ENCODE measurements at places on chromosomes 13 and 19.
A peak's percentile ranks its signal among the peaks of the same experiment; 100 is the strongest.

GRCh38 chr13:46171217-46171616 is 10.8 kb downstream of the LCP1 start:
- DNase-seq = no peak

GRCh38 chr13:46553521-46553885 is 533 bp downstream of the LRCH1 start:
- DNase-seq = no peak

DNA sequence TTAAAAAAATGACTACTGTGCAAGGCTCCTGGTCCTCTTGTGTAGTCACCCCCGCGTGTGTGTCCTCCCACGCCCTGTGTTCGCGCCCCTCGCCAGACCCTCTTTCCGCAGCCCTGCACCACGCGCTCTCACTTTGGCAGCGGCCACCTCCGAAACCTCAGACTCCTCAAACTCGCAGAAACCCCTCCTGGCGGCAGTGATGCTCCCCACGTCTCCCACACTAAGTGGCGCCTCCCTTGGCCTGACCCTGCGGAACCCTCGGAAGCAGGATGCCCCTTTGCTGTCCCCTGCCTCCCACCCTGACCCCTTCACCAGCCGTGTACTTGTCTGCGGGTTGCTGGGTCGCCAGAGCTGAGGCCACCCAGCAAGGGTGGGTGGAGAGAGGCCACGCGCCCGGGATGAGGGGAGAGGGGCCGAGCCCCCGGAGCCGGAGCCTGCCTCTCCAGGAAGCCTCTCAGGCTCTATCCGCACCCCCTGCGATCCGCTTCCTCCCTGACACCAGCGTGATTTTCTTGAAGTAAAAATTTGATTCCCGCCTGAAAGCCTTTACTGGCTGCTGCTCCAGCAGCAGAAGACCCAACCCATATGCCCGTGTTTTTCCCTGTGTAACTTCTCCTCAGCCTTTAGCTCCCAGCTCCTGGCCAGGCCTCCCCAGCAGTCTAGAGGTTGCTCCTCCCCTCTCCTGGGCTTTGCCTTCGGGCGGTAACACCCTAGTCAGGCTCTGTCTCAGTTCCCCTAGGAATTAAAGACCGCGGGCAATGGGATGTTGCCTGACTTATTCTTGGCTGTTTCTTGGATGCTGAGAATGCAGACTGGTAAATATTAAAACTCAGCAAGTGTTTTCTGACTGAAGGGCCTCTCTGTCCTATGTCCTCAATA is 55.2 kb downstream of the MIPEP start:
- no peak for DNase-seq

DNA sequence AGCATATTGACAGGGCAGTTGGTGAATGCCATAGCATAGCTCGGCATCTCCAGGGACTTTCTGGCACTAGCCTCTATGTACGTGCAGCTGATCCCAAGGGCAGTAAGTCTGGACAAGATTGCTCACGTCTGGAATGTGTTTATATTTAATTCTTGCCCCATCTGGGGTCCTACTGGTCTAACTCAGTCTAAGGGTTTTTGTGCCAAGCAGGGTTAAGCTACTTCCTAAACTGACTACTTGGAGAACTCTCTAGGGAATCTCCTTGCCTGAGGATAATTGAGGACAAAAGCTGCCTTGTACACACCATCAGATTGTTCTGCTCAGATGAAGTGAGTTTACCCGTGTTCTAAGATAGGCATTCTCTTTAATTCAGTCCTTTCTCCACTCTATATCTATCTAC is 358.1 kb downstream of the MYO16 start:
- no peak for DNase-seq

DNA sequence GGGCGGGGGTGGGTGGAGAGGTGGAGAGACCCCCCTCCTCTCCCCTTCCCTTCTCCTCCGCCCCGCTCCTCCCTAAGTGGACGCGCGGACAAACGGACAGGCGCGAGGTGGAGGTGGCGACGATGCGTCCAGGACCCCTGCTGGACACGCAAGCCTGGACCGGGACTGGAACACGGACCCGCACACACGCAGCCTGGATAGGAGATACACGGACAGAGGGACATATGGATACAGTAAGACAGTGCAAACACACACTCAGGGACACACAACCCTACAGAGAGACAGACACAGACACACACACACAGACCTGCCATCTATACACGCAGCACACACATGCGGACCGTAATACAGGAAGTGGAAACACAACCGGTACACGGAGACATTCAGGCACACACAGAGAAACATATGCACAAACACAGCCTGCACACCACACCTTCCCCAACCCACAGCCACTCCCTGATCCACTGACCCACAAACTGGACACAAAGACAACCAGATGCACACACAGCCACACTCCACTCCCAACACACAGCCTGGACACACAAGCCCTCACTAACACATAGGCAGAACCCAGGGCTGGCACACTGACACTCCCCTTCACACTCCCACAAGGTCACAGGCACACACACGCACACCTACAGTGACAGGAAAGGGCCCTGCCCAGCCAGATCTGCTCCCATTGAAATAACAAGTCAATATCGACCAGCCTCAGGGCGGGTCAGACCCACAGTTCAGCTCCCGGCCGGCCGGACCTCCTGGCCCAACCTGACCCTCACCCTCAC is 696 bp upstream of the ERFL start:
- DNase-seq = peak; percentile 37

GRCh38 chr13:40194224-40194806 is 472.1 kb downstream of the FOXO1 start:
- no peak for DNase-seq

DNA sequence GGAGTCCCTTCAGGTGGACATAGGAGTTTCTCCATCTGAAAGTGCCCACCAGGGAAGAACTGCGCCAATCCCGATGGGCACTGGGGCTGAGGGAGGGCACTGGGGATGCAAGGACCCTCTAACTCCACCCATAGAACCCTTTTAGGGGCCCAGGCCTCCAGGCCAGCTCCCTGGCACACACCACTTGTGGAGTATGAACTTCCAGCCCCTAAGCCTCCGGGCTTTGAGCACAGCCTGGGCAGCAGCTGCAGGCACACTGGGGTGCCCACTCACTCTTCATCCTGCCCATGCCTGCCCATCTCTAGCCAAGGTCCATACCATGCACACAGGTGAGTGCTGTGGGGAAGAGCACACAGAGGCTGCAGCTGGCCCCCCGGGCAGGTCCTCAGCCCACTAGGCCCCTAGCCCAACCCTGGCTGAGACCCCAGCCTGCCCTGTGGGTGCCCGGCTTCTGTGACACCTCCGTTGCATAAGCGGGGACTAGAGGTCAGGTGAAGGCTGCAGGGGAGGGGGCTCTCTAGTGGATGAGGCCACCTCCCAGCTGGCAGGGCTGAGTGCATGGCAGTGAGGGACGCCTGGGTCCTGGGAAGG is 14.6 kb upstream of the SLC7A10 start:
- no peak for DNase-seq

DNA sequence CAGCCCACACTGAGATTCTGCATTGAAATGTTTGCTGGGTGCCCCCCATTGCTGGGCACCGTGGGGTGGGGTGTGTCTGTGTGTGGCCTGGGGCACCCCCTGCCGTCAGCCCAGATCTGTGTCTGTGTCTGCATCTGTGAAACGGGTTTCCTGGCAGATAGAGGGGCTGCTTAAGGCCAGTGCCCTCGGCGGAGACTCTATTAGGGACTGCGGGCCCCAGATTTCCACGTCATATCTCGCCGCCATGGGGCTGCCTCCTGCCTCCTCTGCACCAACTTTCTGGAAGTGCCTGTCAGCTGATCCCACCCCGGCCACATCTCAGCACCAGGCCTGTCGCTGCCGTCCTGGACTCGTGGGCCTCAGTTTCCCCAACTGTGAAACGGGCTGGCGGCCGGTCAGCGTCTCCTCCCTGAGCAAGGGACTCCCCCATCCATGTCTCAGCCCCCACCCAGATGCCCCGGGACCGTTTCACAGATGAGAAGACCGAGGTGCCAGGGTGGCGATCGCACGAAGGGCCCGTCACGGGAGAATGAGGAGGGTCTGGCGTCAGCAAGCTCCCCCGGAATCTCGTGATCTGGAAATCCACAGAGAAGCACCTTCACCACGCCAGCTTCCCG is 21.4 kb downstream of the ARID3A start:
- no peak for DNase-seq

GRCh38 chr13:42794577-42795275 is 13.3 kb downstream of the FAM216B start:
- DNase-seq = no peak

DNA sequence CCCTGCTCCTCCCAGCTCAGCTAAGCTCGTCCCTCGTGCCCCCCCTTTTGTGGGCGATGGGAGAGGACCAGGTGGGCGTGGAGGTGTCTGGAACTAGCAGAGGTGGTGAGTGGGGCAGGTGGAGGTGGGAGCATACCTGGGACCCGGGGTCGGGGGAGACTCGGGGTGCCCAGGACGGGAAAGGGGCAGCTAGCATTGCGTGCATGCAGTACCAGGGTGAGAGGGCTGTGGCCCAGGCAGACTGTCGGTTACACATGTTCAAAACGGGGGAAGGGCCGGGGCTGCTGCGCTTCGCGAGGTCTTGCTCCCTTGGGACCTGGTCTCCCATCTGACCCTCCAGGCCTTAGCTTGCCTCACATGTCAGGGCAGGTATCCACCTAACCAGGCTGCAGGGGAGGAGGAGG is 9.1 kb downstream of the TLE5 start:
- DNase-seq = no peak

DNA sequence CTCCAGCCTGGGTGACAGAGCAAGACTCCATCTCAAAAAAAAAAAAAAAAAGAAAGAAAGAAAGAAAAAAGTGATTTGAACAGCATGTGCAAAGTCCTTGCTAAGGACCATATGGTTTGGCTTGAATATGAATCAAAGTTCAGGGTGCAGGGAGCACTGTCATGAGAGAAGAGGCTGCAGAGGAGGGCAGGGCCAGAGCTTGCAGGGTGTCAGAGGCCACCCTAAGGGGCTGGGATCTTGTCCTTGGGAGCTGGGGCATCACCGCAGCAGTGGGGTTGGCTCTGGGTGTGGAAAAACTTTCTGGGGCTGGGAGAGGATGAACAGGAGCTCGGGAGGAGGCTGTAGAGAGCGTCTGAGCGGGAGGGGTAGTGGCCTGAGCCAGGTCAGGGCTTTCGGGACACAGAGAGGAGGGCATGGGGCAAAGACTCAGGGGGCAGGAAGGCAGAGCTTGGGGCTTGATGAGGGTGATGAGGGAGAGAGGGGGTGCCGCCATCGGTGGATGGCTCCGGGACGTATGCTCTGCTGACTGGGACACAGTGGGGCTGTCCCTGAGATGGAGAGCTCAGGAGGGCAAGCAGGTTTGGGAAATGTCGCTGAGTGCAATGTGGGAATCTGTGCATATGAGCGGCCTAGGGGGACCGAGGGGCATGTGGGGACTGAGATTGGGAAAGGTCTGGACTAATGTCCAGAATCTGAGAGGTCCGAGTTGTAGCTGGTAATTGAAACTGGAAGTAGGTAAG is 3.0 kb downstream of the TRPM4 start:
- no peak for DNase-seq

DNA sequence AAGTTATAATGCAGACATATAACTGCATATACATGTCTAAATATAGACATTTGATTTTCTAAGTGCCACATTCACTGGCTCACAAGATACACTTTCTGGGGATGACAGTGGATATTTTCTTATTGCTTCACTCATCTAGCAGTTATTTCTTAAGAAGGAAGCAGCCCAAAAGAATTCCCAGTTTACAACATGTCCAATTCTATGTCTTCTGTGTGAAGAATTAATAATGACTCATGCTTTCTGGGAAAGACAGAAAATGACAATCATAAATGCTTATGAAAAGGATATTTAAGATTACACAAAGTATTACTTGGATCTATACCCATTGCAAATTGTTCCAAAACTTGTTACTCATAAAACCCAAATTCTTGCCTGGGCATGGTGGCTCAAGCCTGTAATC is 543.4 kb downstream of the SUCLA2 start:
- DNase-seq = no peak

- DNase-seq = no peak
Observed at GRCh38 chr13:112983428-112984196, 14.6 kb downstream of the MCF2L start.

DNA sequence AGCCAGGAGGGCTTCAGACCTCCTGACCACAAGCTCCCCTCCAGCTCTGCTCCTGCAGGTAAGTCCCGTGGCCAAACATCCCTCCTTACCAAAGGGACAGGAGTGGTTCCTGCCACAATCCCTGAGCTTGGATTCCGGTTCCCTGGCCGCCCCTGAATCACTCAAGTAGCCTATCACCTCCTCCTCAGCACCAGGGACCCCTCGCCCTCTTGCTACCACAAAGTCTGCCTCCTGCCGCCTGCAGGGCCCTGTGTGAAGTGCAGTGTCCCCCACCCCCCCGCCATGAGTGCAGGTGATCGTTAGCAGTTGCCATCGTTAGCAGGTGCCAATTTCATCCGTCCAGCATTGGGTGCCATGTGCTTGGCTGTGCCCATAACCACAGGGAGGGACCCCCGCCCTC is 40.8 kb upstream of the RANBP3 start:
- peak; percentile 60 for DNase-seq

DNA sequence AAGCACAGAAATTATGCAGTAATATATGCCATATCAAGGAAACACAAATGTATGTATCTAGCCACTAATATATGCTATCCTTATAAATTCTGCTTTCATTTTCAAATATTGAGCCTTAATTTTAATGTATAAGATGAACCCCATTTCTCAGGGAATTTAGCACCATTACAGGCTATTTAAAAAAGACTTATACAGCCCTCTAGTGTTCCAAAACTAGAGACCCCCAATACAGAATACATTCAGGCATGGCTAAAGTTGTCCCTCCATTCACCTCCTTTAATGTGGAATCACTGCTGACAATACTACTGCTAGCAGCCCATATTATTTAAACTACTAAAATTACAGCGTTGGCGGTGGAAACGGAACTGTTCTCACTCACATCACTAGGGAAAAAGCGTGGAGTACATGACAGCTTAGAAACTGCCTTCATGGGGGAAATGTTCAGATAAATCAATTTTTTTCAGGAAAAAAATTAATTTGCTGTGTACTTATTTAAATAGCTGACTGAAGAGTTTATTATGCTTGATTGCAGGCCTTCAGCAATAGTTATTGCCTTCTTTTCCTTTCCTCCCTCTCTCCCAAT is 541.0 kb downstream of the PCDH9 start:
- DNase-seq = no peak

DNA sequence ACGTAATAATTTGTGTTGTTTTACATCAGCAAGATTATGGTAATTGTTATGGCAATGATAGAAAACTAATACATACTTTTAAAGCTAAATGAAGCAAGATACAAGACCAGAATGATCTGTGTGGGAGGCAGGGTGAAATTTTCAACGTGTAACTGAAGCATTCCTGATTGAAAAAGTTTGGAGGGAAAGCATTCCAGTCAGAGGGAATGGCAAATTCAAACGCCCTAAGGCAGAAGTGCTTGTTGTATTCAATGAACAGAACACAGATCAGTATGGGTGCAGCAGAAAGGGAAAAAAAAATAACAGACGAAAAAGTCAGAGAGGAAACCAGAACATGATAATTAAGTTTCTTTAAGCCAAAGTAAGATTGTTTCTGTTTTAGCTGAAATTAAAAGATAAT is 928.5 kb upstream of the SLITRK1 start:
- no peak for DNase-seq

DNA sequence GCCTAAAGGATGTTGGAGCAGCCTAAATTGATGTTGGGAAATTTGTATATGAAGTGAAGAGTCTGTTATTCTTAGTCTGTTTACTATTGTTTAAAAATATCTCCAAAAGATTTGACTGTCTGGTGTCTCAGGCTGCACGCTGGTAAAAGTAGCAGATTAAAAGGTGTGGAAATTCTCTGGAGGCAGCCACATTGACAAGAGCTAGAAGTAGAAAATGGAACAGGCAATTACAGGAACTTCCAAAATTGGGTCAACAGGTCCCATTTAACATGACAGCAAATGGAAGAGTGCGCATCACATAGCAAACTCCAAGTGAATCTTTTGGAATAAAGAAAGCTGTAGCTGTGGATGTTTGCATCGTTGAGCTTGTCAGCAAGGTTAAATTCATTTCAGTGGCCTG is 138.3 kb downstream of the MTUS2 start:
- no peak for DNase-seq
